ENCODE measurements at places on chromosomes 5 and 9. TPM values are rescaled to one million over a fixed set of nuclear protein-coding genes. Genes with fewer than 3 reads are reported as not detected.

BAAT gene
- 0.09 TPM for total RNA-seq

DNA sequence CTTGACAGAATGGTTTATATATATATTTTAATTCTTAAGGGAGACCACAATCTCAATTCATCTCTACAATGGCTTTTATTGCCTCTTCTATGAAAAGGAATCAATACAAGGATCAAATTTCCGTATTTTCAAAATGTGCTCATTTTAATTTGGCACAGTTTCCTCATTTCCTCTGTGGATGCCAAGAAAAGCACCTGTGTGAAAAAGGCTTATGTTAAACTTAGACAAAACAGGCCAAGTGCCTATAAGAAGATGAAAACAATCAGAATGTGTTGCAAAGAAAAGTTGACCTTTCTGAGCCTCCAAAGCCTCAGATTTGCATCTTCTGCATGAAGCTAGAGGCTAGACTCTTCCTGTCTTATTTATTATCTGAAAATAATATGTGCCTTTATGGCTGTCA is 173.7 kb upstream of the SLC12A2 start:
- no peak for DNase-seq

- peak; percentile 61 for DNase-seq
Measured at GRCh38 chr5:10701567-10702039, 59.4 kb downstream of the DAP start.

CEL gene
- total RNA-seq, result 0.76 TPM

SLC6A7 gene
- total RNA-seq, result under 0.01 TPM

OBP2A gene
- total RNA-seq, result not detected

DNA sequence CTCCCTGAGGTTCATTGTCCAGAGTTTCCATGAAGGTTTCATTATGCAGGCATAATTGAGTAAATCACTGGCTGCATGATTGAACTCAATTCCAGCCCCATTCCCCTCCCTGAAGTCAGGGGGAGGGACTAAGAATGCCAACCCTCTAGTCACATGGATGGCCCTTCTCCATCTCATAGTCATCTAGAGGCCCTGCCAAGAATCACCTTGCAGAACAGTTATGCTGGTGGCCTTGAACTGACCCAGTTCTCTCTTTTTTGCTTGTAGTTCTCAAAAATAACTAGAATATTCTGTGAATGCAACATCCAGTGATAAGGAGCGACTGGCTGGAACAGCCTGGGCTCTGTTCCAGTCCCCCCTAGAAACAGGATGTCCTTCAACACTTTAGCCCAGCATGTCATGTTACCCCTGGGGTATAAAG is 31.7 kb downstream of the SLC35A4 start:
- no peak for DNase-seq

- no peak for DNase-seq
Measured at GRCh38 chr5:131384616-131385214, 120.9 kb downstream of the CDC42SE2 start.

DNA sequence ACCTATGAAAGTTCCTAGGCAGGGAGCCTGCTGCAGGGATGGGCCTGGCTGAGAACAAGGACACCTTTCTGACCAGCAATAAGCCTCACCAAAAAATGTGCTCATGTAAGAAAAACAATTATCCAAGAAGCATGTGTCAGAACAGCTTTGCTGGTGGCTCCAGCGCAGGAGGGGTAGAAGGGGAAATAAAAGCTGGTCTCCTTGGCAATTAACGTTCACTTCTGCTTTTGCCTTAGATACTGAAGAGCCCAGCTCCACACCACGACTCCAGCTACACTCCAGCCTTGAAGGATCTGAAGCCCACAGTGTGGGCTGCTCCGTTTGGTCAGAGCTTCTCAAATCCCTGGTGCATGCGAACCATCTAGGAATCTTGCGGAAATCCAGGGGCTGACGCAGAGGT is 107.6 kb upstream of the PHYKPL start:
- no peak for DNase-seq

ADAMTS16 gene
- total RNA-seq, result 0.14 TPM

DNA sequence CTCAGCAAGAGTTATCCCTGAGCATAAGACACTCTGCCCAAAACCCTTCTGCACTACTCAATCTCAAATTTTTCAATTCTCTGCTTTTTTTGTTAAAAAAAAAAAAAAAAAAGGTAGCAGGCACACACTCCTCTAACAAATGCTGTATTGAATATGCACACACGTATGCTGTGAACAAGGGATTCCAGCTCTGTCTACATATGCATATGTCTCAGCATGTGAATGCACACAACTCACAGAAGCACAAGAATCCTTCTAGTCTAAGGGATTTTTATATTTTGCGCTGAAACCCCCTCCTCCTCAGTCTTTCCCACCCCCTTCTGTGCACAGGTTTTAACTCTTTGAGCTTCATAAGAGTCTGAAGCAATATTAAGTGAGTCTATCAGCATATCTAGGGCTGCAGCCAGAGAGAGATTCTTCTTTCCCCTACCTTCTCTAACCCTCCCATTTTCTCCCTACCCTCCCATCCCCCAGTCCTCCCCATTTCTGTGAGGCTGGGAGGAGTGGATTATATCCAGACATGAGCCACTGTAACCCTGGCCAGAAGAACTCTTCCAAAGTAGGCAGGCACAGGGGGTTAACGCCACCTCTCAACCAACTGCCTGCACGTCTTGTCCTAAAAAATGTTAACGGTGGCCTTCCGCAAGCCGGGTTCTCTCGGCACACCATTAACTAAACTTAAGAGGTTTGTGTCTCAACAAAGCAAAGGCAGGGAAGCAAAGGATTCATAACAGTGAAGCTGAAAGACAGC is 1.0 kb downstream of the GABRB2 start:
- no peak for DNase-seq

PDCD1LG2 gene
- total RNA-seq, result 8.2 TPM

DNA sequence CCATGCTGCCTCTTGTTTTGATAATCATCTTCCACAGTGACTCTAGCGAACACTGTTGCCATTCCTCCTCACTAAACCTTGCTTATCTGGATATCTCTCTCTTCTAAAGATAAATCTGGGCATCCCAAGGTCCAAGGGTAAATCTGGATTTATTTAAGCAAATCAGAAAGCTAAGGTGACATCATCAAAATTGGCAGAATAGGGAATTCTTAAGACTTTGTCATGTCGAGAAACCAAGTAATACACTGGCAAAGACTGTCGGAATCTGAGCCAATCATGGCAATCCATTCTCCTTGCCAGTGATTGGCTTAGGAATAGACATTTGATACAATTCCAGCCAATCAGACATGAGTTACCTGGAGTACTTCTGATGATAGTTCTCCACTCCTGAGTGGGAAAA is 362.7 kb upstream of the PTGER4 start:
- no peak for DNase-seq

DNA sequence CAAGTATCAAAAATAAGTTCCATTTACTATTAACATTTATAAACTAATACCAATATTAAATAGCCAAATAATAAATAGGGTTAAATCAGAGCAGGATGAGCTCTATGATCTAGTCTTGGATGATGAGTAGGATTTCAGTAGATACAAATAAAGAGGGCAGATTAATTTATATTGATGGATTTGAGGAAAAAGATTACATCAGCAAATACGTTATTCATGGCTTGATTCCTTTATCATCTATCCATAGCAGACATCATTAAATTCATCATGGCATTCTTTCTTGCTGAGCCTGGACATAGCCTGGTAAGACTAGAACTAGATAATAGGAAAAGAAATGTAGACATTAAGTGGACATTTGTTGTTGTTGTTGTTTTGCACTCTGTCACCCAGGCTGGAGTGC is 13.4 kb upstream of the MSMP start:
- DNase-seq, result no peak

PCDHAC2 gene
- 0.38 TPM for total RNA-seq

NPDC1 gene
- 4.8 TPM for total RNA-seq

GRCh38 chr5:400282-401145 is 42.5 kb upstream of the EXOC3 start:
- no peak for DNase-seq

GRCh38 chr5:119220576-119221197 is 135.1 kb upstream of the TNFAIP8 start:
- no peak for DNase-seq

DNA sequence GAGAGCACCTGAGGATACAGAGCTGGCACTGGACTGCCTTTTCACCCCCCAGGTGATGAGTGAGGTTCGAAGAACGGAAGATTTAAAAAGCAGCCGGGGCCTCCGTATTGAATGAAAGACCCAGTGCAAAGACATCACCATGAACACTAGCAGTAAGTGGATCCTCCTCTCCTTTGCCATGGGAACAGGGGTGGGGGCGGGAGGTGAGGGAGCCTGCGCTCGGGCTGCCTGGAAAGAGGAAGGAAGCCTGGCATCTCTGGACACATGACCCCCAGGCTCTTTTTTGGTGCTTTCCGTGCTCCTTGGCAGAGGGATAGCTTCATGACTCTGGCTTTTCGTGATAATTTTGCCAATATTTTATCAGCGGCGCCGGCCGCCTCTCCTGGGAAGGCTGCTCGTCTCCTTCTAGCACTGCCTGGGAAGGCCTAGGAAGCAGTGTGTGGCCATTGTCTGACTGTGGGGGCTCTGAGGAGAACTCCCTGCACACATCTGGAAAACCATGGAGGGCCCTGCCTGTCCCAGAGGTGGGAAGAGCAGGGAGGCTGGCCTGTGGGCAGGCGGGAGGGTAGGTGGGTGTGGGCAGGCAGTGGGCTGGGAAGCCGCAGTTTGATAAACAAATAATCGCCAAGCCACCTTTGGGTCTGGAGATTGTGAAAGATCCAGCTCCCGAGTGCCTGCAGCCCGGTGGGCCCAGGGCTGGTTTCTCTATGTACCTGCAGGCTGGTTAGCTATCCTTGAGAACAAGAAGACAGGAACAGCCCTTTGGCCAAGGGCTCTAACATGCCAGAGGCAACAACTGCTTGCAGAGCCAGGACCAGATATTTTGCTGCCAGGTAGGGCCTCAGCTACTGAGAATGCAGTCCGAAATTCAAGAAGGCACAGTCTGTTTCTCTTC is 911 bp downstream of the ABLIM3 start:
- no peak for DNase-seq

RAI14 gene
- total RNA-seq, result 10.4 TPM

DNA sequence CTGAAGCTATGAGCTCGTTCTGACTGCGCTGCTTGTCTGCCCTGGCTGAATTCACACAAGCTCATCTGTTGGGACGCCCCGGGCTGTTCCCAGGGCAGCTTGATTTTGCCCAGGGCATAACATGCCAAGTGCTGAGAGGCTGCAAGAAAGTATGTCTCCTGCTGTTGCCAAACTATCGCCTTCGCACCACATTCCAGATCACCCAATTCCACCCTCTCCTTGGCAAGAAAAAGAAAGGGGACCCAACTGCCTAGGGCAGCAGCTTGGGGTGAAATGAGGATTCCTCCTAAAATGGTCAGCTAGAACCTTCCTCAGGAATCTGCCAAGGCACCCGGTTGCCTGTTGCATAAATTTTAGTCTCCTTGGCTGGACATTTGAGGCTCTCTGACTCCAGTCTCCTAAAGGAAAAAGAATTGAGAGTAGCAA is 21.2 kb downstream of the COL15A1 start:
- no peak for DNase-seq

PCDHGC4 gene
- 0.19 TPM for total RNA-seq

- no peak for DNase-seq
Measured at GRCh38 chr5:58793888-58794657, 211.2 kb downstream of the RAB3C start.

SLC31A2 gene
- 11.8 TPM for total RNA-seq

GRCh38 chr5:141084487-141084989 is 9.9 kb upstream of the PCDHB2 start:
- no peak for DNase-seq

GRCh38 chr9:114372921-114373448 is 14.8 kb downstream of the AKNA start:
- peak; percentile 94 for DNase-seq

- no peak for DNase-seq
Measured at GRCh38 chr5:78126536-78126935, 168.0 kb downstream of the AP3B1 start.
